ENCODE measurements at places on chromosomes 3 and 15. TPM values are rescaled to one million over a fixed set of nuclear protein-coding genes. Genes with fewer than 3 reads are reported as not detected.

- no peak overlapping the region for H3K4me3 ChIP-seq
- H3K27me3 ChIP-seq: no peaks in the 10 kb centered on the region
- no peak for DNase-seq
- H3K36me3 ChIP-seq: peaks cover 19% of the 10 kb centered on the region
- peaks cover 40% of the 10 kb centered on the region for H3K4me1 ChIP-seq
- H3K27ac ChIP-seq: no peak overlapping the region
These were observed 28.2 kb upstream of the RSL24D1 start for GRCh38 chr15:55224892-55225291.

- no peak for DNase-seq
- H3K36me3 ChIP-seq: no peaks in the 10 kb centered on the region
- H3K4me3 ChIP-seq: no peak overlapping the region
- H3K27ac ChIP-seq: no peak overlapping the region
These were observed 12.1 kb downstream of the ARPP21 start for GRCh38 chr3:35651426-35651825.

The PLAAT1 gene
- not detected for total RNA-seq

DNA sequence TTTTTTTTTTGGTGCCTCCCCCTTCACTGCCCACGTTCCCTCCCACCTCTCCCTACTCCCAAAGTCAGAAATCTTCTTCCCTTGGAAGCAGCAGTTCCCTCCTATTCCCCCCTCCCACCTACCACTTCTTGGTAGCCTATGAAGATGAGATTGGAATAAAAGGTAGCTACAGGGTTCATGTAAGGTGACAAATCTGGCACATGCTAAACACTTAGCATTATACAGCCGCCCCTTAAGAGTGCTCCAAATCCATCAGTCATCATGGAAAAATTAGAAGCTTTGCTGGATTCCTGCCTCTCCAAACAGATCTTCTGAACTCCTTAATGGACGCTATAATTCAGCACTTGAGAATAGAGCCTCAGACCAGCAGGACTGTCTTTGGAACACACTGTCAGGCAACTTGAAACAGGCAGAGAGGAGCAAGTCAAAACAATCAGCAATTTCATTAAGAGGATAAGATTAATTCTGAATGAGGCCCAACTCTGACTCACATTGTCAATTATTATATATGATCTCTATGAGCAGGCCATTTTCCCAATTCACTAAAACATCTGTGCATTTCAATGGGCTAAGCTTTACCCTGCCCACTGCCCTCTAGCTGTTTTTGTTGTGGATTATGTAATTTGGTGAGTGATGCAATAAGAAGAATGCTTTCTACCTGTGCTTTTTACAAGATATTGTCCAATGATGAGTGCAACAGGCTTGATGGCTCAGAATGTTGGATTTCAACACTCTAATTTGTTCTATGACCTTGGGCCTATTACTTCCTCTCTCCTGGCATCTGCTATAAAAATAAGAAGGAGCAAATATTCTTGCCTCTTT is 34.6 kb upstream of the SPRED1 start:
- H3K27ac ChIP-seq: no peak overlapping the region
- no peak for DNase-seq
- peaks cover 16% of the 10 kb centered on the region for H3K4me1 ChIP-seq
- no peak overlapping the region for H3K4me3 ChIP-seq
- no peaks in the 10 kb centered on the region for H3K27me3 ChIP-seq

The SCN11A gene
- total RNA-seq: 0.27 TPM

The CTXN2 gene
- not detected for total RNA-seq

The SAMD7 gene
- not detected for total RNA-seq

DNA sequence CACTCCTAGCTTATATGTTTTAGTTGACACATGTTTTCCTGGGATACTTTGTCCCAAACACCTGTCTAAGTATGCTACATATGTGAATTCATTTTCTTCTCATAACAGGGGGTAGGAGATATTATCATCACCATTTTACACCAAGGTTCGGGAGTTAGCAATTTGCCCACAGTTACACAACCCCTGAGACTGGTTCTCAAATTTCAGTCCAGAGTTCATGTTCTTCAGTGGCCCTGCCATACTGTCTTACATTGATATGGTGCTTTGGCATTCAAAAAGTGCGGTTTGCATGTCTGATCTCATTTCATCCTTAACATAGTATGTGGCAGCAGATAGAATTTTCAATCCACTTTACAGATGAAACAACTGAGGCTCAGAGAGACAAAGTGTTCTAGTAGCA is 38.4 kb downstream of the ROBO2 start:
- no peaks in the 10 kb centered on the region for H3K4me1 ChIP-seq
- no peaks in the 10 kb centered on the region for H3K27me3 ChIP-seq
- H3K27ac ChIP-seq: no peak overlapping the region
- no peak overlapping the region for H3K4me3 ChIP-seq
- H3K36me3 ChIP-seq: no peaks in the 10 kb centered on the region
- no peak for DNase-seq

DNA sequence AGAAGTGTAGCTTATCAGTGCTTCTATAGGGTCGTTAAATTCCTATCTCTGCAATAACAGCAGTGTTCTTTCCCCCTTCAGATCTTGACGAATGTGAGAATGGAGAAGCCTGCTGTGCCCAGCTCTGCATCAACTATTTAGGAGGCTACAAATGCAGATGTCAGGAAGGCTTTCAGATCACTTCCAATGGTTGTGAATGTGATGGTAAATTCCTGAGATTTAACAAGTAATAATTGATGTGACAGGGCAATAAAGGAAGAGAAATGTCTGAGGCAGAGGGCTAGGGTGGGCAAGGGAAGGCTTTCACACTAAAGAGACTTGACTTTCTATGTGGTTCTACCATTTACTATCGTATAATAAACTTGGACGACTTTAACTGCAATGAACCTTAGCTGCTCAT is 711.7 kb upstream of the GOLIM4 start:
- H3K4me1 ChIP-seq: no peaks in the 10 kb centered on the region
- DNase-seq: no peak
- no peaks in the 10 kb centered on the region for H3K27me3 ChIP-seq
- no peaks in the 10 kb centered on the region for H3K36me3 ChIP-seq

The SYNM gene
- total RNA-seq: 26.8 TPM

- no peak overlapping the region for H3K4me3 ChIP-seq
- no peak overlapping the region for H3K27ac ChIP-seq
- H3K4me1 ChIP-seq: peaks cover 8% of the 10 kb centered on the region
- no peak for DNase-seq
- no peaks in the 10 kb centered on the region for H3K36me3 ChIP-seq
- no peaks in the 10 kb centered on the region for H3K27me3 ChIP-seq
These were observed 10.8 kb upstream of the SSUH2 start for GRCh38 chr3:8655387-8655835.

DNA sequence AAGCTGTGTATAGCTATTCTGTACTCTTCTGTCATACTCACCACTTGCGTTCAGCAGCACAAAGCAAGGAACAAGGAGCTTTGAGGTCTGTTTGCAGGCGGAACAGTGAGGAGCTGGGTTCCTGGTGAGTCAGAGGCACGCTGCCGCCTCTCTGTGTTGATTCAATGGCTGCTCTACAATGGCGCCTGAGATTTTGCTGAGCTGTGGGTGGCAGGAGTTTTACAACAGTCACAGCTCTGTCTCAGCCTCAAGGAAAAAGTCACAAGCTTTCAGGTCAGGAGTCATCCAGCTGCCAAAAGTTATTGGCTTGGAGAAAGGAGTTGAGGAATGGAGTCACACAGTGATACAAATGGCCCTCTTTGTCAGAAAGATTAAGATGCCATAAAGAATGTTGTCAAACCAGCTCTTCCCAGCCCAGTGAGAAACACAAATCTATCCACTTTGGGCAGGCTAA is 98.1 kb downstream of the SSR3 start:
- H3K4me3 ChIP-seq: no peak overlapping the region
- no peak for DNase-seq
- no peaks in the 10 kb centered on the region for H3K36me3 ChIP-seq
- no peaks in the 10 kb centered on the region for H3K4me1 ChIP-seq
- no peaks in the 10 kb centered on the region for H3K27me3 ChIP-seq

The CYP19A1 gene
- 0.95 TPM for total RNA-seq

GRCh38 chr3:117553461-117553860 is 843.9 kb downstream of the TUSC7 start:
- H3K4me1 ChIP-seq: no peaks in the 10 kb centered on the region
- H3K27me3 ChIP-seq: no peaks in the 10 kb centered on the region
- no peaks in the 10 kb centered on the region for H3K36me3 ChIP-seq
- no peak overlapping the region for H3K4me3 ChIP-seq

DNA sequence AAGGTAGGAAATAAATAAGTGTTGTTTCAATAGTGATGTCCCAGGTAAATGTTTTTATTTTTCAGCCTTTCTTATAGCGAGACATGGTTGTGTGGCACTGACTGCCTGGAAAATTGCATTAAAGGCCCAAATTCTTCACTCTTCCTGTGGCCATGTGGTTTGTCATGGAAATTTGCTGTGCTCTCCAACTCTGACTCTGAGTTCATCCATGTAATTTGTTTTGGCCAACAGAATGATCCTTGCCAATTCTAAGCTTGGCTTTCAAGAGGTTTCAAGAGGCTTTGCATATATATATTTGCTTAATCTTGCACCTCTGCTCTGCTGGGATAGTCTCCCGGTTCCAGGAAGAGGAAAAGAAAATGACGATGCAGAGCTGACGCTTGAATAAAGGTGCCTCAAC is 107.5 kb upstream of the ARHGEF26 start:
- no peak overlapping the region for H3K27ac ChIP-seq
- no peaks in the 10 kb centered on the region for H3K4me1 ChIP-seq
- H3K4me3 ChIP-seq: no peak overlapping the region
- no peaks in the 10 kb centered on the region for H3K36me3 ChIP-seq
- H3K27me3 ChIP-seq: no peaks in the 10 kb centered on the region
- DNase-seq: no peak

The PLCB2 gene
- total RNA-seq: 105 TPM

DNA sequence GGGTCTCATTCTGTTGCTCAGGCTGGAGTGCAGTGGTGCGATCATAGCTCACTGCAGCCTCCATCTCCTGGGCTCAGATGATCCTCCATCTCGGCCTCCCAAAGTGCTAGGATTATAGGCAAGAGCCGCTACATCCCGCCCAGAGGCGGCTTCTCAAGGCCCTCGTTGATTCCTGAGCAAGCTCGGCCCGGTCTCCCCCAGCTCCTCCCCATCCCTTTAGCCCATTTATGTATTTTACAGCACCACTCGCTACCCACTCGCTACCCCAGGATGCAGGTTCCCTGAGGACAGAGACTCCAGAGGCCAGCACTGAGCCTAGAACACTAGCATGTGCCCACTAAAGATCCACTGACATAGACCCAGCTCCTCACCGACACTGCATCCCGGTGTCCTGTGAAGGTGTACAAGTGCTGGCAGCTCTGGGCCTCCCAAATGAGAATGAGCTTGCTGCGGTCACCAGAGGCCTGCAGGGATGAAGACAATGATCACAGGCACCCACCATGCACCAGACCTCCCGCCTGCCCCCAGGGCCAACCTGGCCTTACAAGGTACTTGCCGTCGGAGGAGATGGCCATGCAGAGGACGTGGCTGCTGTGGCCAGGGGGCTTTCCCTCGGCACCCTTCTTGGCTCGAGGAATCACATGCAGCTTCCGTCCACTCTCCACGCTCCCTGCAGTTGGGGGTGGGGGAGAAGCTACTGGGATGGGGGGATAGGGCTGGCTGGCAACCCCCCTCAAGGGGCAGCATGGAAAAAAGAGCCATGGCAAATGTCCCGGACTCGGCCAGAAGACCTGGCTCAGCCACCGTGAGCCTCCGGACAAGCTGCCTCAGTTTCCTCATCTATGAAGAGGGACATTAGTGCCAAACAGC is 5.6 kb downstream of the RRP9 start:
- H3K27ac ChIP-seq: no peak overlapping the region
- peaks cover 67% of the 10 kb centered on the region for H3K36me3 ChIP-seq
- no peaks in the 10 kb centered on the region for H3K27me3 ChIP-seq
- peaks cover 15% of the 10 kb centered on the region for H3K4me1 ChIP-seq
- DNase-seq: no peak

DNA sequence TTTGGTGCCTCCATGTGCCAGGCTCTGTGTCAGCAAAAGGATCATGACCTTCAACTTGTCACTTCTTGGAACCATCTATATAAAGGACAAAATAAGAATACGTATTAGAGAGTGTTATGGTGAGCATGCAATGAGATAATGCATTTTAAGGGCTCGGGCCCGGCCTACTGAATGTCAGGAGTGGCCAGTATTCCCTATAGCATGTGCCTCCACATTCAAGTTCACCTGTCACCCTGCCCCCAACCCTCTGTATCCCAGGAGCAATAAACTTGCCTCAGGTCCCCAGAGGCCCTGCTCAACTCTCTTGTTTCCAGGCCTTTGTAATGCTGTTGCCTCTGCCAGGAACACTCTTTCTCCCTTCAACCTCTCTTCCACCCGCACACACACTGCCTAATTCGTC is 90.2 kb upstream of the SLC6A11 start:
- no peak overlapping the region for H3K27ac ChIP-seq
- H3K36me3 ChIP-seq: no peaks in the 10 kb centered on the region
- no peak overlapping the region for H3K4me3 ChIP-seq
- no peaks in the 10 kb centered on the region for H3K4me1 ChIP-seq
- no peak for DNase-seq

GRCh38 chr15:63600001-63600615 is 2.9 kb downstream of the FBXL22 start:
- peak overlapping the region; percentile 77 for H3K27ac ChIP-seq
- peak overlapping the region; percentile 83 for H3K4me3 ChIP-seq
- peaks cover 49% of the 10 kb centered on the region for H3K4me1 ChIP-seq
- no peaks in the 10 kb centered on the region for H3K36me3 ChIP-seq
- H3K27me3 ChIP-seq: no peaks in the 10 kb centered on the region

DNA sequence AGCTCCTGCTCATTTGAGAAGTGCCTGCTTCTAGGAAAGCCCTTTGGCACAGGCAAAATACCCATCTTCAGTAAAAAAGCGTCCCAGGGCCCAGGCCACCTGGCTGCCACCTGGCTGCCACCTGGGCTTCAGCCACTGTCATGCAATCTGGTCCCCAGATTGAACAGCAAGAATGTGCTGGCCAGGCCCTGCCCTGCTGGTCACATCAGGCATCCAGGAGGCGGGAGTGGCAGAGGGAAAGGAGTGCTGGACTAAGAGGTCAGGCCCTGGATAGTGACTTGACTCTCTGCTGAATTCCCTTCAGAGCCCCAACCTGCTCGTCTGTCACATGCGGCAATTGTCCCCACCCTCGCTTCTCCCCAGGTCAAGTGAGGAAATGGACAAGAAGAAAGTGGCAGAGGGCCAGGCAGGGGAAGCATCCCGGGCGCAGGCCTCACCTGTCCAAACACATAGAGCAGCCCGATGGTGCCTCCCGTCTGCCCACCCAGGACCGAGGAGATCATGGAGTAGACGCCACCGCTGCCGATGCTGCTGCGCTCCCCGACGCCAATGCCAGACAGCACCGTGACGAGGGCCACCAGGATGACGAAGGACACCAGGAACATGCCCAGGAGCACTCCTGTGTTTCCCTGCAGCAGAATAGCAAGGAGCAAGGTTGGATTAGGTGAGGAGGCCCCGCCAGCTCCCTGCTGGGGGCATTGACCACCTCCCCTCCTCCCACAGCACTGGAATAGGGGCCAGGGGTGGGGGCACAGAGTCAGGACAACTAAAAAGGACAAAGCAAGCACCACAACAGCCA is 25.5 kb downstream of the SLC12A8 start:
- H3K36me3 ChIP-seq: no peaks in the 10 kb centered on the region
- no peak overlapping the region for H3K4me3 ChIP-seq
- no peak for DNase-seq
- no peaks in the 10 kb centered on the region for H3K27me3 ChIP-seq
- H3K4me1 ChIP-seq: no peaks in the 10 kb centered on the region

The AGBL1 gene
- total RNA-seq: 12.0 TPM

GRCh38 chr3:46183330-46183729 is 24.8 kb downstream of the CCR1 start:
- DNase-seq: no peak
- H3K4me1 ChIP-seq: no peaks in the 10 kb centered on the region
- H3K27me3 ChIP-seq: no peaks in the 10 kb centered on the region
- no peaks in the 10 kb centered on the region for H3K36me3 ChIP-seq

- H3K4me3 ChIP-seq: no peak overlapping the region
- no peak overlapping the region for H3K27ac ChIP-seq
- no peak for DNase-seq
- no peaks in the 10 kb centered on the region for H3K4me1 ChIP-seq
- H3K27me3 ChIP-seq: no peaks in the 10 kb centered on the region
These were observed 11.4 kb upstream of the CYP8B1 start for GRCh38 chr3:42887084-42887483.

All from lower lobe of right lung (tissue), 2 donors.